GM03348 (cell line): ENCODE measurements at places on chromosomes 5 and 9.
A peak's percentile ranks its signal among the peaks of the same experiment; 100 is the strongest.

GRCh38 chr9:130854092-130854491 is 19.0 kb downstream of the ABL1 start:
- DNase-seq = no peak

DNA sequence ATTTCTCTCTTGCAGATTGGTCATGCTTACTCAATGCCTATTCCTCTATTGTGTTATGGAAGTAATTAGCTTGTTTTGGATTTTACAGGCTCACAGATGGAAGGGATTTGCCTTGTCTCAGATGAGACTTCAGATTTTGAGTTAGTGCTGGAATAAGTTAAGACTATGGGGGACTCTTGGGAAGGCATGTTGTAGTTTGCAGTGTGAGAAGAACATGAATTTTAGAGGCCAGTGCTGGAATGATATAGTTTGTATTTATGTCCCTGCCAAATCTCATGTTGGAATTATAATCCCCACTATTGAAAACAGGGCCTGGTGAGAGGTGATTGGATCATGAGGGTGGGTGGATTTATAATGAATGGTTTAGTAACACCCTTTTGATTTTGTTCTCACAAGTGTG is 6.1 kb upstream of the TUSC1 start:
- DNase-seq = no peak

DNA sequence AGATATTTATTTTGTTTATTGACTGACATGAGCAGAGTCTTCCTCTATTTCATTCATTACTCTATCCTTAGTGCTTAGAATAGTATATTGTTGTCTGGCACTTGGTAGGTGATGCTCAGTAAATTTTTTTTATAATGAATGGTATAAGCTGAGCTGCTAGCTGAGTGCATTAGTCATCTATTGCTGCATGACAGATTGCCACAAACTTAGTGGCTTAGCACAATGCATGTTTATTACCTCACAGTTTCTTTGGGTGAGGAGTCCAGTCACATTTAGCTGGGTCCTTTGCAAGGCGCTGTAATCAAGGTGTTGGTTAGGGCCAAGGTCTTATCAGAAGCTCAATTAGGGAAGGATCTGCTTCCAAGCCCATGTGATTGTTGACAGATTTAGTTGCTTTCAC is 23.1 kb downstream of the SMAD5 start:
- no peak for DNase-seq

GRCh38 chr5:23466401-23466912 is 41.0 kb upstream of the PRDM9 start:
- no peak for DNase-seq

DNA sequence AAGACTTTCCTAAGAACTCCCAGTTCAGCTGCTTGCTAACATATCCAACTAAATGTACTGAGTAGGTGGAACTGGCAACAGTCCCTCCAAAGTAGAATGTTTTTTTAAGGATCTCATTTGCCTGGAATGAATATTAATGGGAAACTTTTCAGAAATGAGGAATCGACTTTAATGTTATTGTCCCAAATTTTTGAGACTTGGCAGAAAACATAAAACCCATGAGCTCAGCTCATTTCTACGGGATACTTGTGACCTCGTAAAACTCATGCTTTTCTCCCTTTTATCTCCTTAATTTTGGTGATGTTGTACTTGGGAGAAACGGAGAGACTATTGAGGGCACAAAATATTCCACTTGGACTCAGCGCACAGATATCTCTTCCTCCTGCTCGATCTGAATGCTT is 296.8 kb downstream of the EBF1 start:
- DNase-seq = peak; percentile 38

DNA sequence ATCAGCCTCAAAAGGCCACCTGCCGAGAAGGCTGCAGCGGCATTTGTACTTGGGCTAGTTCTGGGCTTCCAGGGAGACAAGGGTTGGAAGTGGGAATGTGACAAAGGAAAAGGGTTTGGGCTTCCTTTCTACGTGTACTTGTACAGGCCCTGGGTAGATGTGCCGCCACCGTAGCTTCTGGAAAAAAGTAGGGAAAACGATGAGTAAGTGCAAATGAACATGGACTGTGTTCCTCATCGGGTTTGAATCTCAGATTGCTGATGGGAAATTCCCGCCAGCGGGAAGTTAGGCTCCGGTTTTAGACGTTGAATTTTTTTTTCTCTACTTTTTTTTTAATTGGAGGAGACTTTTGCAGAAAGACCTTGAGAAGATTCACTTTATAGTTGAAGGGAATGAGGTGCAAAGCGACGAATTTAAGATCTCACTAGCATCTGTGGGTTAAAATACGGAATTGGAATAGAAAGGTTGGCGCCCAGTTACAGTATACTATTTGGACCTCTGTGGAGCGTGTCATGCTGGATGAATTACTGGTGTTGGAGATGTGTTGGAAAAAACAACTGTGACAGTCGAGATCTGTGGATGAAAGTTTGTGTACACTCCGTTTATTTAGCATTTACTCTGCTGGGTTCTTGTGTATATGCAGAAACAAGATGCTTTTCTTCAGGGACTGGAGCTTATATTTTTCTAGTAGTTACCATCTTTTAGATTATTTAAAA is 1.2 kb downstream of the G3BP1 start:
- peak; percentile 18 for DNase-seq

DNA sequence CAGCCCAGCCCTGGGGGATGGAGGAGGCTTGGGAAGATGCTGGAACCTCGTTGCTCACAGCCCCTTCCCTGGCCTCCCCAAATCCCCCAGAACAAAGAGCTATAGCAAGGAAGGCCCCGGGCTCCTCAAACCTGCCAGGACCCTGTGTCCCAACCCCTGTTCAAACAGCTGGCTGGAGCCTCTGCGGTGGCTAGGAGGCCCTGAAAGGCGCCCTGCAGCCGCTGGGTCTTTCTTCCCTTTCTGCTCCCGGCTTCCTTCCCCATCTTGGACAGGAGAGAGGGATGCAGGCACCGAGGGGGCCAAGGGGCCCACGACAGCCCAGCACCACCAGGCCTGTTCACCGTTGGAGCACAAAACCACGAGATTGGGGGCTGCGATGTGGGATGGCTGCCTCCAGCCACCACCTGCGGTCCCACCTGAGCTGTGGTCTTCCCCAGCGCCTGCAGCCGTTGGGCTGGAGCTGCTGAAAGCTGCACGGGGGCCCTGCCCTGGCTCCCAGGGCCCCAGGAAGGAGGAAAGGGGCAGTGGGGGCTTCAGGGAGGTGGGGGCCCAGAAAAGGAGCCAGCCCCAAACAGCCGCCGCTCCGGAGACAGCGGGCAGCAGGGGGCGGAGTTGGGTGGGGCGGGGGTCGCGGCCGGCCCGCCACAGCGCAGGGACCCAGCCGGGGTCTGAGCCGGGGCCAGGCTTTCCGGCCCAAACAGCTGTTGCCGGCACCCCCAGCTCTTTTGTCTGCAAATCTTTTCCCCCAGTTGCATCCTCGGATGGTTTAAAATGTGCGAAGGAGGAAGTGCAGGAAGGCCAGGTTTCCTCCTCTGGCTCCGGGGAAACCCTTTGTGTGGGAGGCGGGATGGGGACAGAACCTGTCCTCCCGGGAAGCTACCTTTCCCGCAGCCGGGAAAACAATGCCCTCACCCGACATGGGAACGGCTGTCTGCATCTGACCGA is 16.1 kb downstream of the NOTCH1 start:
- DNase-seq = no peak

DNA sequence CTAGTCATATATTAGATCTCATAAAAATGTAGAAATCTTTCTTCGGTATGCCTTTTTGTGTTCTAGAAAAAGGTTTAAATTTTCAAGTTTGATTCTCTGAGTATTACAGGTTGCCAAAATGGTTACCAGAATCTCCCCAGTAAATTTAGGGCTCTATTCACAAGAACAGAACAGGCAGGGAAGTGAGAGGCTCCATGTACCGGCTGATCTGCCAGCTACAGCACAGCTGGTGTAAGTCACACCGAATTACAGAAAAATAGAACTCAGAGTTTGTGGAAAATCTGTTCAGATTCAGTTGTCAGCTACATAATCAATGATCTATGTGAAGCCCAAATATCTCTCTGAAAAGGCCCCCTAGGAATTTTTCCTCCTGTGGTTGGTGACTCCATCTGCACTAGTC is 10.5 kb downstream of the FAM81B start:
- no peak for DNase-seq

GRCh38 chr9:36392489-36392888 is 7.6 kb downstream of the RNF38 start:
- DNase-seq = no peak

DNA sequence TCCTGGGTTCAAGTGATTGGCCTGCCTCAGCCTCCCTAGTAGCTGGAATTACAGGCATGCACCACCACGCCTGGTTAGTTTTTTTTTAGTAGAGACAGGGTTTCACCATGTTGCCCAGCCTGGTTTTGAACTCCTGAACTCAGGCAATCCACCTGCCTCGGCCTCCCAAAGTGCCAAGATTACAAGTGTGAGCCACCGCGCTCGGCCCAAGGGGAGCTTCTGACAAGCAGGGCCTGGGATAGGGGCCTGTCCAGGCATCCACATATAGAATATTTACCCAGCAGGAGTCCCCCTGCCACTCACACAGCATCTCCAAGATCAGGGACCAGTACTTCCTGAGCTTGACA is 10.1 kb downstream of the IRF1 start:
- no peak for DNase-seq

DNA sequence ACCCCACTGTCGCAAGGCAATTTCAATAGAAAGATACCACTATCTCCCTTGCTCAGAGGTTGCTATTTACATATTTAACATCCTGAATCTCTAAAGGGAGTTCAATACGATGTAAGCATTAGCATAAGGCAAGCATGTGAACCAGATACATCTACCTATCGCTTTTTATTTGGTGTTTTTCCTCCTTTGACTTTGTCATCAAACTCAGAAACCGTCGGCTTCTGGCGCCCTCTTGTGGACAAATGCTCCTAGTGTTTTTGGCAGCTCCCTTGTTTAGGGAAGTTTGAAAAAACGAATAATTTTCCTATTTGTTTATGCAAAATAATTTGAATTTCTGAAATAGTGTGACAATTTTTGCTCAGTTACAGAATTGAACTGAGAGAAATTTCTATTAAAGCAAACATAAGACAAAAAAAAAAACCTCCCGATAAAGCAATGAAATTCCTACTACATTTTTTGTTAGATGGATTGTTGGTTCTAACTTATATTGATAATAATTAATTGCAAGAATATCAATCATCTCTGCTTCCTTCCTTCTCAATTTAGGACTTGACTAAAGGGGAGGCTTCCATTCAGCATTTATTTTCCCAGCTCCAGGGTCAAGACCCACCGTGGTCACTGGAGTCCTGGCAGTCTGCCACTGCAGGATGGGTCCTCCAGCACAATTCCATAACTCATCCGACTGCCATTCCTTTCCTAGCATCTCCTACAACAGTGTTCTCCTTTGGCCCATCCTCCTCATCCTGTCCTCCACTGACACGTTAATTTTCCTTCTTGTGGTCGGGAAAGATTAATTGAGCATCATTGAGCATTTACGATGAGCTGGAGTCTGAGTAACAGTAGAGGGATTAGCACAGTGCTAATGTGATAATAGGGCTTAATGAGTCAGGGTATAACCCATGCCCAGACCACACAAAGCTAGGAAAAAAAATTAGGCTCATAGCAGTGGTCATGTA is 131.8 kb upstream of the CHD1 start:
- peak; percentile 72 for DNase-seq

DNA sequence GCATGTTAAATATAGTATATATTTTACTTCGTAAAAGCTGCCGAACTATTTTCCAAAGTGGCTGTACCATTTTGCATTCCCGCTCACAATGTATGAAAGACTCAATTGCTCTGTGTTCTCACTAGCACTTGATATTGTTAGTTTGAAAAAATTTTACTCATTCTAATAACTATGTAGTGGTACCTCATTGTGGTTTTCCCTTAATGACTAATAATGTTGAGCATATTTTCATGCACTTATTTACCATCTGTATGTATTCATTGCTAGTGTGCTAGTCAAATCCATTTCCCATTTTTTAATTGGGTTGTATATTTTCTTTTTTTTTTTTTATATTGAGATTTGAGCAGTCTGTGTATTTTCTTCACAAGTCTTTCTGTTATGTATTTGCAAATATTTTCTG is 58.4 kb downstream of the RANBP17 start:
- no peak for DNase-seq

DNA sequence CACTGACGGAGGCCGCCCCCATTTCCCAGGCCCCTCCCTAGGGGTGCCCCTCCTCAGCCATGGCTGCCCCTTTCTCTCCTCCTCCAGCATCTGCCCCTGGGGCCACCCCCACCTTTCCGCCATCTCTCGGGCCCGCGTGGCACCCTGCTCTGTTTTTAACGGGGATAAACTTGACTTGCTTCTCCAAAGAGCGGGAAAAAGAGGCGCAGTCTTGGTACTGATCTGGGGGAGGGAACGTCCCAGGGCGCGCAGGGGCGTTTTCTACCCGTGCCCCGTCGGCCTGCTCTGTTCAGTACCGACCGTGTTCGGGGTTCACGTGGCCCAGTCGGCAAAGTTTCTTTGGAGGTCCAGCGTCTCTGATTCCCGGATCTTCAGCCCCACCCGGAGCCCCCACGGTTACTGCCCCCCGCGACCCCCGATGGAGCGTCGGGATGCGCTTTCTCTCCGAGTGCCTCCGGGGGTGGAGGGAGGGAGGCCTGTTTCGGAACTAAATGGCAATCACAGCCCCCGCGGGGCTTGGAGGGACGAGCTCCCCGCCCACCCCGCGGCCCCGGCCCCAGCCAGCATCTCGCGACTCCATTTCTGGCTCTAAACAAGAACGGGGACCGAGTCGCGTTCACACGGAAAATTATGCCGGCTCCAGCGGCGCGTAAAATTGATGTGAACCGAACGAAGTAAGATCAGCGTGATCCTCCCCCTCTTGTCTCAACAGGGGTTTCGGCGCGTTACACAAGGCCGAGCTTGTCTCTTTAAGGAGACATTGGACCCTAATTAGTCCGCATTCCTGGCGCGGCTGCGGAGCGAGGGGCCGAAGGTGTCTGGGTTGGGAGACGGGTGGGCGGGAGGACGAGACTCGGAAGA is 1.1 kb upstream of the TLE4 start:
- DNase-seq = peak; percentile 57

- no peak for DNase-seq
Measured at GRCh38 chr9:130627896-130628792, 36.2 kb upstream of the PRDM12 start.

DNA sequence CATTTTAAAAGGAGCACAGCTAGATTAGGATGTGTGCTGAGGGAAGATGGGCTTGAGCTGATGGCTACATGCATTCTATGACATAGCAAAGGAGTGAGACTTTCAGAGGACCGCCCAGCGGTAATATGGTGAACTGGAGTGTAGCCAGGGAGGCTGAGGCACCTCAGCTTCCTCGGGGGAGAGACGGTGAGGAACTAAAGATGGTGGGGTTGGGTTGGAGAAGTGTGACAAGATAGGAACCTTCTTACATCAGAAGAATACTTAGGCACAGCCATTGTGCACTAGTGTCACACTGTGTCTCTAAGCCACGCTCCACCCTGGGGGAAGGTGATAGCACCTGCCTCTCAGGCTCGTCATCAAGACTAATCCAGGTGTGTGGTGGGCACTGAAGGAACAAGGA is 118.0 kb upstream of the IRX2 start:
- no peak for DNase-seq

DNA sequence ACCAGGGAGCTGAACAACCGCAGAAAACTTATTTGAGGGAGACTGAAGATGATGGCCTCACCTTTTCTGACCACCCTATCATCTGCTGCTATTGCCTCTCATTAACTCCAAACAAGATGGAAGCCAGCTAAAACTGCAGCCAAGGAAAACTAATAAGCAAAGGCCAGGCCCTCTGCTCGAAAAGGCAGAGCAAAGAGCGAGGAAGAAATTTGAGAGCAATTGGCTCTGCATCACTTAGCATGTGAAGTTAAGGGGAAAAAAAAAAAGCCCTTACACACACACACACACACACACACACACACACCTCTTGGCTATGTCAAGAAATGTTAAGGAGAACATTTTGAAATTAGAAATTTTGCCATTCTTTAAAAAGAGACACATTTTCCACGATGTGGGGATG is 228.1 kb upstream of the CYLC2 start:
- DNase-seq = no peak
